ENCODE measurements at places on chromosomes 3 and 15.

- no peak for DNase-seq
These were observed 919.6 kb upstream of the EPHA6 start for GRCh38 chr3:95894820-95895219.

DNA sequence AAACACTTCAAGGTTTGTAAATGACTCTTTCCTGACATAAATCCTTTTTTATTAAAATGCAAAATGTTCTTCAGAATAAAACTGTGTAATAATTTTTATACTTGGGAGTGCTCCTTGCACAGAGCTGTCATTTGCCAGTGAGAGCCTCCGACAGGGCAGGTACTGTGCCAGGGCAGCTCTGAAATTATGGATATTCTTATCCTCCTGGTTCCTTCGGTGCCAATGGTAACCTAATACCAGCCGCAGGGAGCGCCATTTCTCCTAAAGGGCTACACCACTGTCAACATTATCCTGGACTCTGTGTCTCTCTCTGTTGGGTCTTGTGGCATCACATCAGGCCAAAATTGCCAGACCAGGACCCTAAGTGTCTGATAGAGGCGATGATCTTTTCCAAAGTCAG is 33.0 kb downstream of the CHDH start:
- DNase-seq, result no peak

DNA sequence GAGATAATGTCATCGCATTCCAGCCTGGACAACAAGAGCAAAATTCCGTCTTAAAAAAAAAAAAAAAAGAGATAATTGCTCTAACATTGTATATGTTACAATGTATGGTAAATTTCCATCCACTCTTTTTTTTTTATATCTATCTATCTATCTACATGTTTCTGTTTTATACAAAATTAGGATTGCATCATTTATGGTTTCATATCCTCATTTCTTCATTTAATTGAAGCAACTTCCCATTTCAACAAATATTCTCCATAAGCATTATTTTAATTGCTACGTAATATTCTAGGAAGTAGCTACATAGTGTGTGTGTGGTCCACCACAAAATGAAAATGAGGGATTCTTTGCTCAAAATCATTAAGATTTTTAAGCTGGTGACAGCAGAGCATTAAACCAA is 18.4 kb downstream of the RBP1 start:
- DNase-seq, result no peak

DNA sequence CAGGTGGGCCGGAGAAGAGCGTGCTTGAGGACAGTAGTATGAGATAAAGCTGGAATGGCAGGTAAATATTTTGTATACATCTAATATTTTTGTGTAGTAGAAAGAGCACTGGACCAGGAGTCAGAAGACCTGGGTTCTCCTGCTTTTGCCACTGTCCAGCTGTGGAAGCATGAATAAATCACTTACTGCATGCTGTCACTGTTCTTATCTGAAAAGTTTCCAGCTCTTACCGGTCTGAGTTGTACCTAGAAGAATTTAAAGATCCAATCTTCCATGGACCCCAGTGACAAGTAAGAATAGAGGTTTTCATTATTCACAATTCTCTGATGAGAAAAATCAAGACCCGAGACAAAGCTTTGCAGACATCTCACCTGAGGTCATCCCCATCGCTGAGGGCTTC is 5.9 kb downstream of the XPC start:
- no peak for DNase-seq

GRCh38 chr3:38742550-38742949 is 73.5 kb downstream of the SCN10A start:
- DNase-seq, result no peak

DNA sequence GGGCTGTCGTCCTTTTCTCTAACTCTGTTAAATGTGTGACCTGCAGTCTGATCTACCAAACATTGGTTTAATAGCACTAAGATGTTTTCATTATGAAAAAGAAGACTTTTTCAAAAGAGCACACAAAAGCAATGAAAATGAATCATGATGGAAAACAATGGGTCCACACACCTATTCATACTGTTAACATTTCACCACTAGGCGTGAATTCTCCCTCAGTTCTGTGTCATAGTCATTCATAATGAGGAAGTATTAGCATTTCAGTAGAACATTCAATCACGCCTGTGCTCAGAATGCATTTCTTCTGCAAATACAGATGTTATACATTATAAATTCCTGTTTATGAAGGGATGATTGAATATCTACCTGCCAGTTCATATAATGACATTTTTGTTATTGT is 35.9 kb downstream of the EIF4E3 start:
- no peak for DNase-seq

- DNase-seq, result no peak
These were observed 21.0 kb downstream of the PAQR5 start for GRCh38 chr15:69319384-69320375.

GRCh38 chr15:99749386-99749785 is 16.1 kb upstream of the LYSMD4 start:
- DNase-seq, result no peak

DNA sequence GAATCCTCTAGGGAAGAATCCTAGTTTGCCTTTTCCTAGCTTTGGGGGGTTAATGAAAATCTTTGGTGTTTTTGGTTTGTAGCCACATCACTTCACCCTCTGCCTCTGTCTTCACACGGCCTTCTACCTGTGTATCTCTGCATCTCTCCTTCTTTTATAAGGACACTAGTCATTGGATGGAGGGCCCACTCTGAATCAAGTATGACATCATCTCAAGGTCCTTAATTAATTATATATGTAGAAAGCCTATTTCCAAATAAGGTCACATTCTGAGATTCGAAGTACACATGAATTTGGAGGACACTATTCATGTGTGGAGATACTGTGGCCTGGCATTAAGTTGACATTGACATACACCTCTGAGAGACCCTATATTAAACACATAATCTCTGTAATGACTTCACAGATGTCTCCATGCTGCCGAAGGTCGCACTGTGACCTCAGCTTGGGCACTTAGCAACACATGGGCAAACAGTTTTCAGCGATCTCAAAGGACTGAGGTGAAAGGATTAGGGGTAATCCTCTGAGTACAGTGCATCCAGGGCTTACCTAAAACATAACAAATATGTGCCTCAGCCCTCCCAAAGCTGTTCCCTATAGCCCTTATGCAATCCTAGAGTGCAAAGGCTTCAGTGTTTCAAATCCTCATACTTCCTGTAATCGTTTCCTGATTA is 446.0 kb downstream of the FGF12 start:
- DNase-seq, result no peak

- DNase-seq, result no peak
These were observed 87.8 kb downstream of the RSL24D1 start for GRCh38 chr15:55108858-55109518.

DNA sequence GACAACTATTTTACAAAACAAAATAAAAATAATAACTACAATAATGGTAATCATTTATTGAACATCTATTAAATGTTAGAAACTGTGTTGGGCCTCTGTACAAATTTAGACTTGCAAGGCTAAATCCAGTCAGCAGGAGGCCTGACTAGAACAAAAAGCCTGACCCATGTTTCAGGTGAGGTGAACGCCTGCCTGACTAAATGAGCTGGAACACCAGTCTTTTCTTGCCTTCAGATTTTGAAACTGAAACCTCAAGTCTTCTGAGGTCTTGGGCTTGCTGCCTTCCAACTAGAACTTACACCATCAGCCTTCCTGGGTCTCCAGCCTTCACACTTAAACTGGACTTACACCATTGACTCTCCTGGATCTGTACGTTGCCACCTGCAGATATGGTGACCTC is 706.9 kb downstream of the TBL1XR1 start:
- no peak for DNase-seq

DNA sequence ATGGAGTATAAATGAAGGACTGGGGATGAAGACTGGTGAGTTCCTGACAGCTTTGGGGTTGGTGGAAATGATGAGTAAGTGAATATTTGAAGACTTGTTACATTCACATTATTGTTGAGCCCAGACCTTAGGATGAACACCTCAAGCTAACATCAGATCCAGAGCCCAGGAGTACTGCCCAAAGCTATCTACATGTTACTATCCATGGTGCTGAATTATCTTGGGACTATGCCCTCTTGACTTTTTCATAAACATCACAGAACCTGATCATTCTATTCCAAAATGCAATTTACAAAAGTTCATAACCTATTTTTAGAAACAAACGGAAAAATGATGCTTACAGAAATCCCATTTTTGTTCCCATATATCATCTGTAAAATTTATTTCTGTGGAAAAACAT is 613.3 kb downstream of the TUSC7 start:
- DNase-seq, result no peak

GRCh38 chr3:42192334-42193200 is 73.4 kb downstream of the CCK start:
- no peak for DNase-seq

GRCh38 chr15:62769604-62770003 is 272.9 kb upstream of the TPM1 start:
- DNase-seq, result no peak

DNA sequence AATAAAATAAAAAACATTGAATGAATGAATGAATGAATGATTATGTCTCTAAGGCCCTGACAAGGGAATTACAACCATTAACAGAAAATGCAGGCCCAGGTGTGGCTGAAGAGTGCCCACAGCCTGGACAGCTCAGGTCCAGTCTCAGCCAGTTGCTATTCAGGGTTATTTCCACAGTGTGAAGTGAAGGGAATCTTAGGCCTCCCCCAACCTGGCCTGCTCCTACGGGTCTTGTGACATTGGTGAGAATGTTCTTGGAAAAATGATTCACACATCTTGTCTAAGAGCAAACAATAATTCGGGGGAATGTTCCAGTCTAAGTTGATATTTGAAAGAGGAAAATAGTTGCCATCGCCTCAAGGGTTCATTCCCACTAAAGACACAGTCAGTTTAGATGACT is 37.0 kb downstream of the MINDY4B start:
- DNase-seq, result no peak

GRCh38 chr3:177973241-177973840 is 562.9 kb upstream of the KCNMB2 start:
- no peak for DNase-seq

DNA sequence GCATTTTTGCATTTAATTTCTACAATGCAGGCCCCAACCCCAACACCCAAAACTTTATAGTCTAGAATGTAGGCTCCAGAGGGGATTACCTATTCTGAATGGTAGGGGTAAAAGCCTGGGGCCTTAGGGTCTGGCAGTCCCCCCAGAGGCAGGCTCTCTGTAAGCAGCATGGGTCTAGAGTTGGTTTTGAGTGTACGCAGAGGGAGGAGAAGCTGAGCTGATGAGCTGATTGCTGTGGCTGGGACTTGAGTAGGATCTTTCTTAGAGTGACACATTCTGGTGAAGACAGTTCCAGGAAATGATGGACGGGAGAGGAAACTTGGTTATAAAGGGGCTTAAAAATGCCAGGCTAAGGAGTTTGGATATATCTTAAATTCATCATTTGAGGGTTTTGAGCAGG is 2.1 kb downstream of the LPP start:
- DNase-seq, result no peak

DNA sequence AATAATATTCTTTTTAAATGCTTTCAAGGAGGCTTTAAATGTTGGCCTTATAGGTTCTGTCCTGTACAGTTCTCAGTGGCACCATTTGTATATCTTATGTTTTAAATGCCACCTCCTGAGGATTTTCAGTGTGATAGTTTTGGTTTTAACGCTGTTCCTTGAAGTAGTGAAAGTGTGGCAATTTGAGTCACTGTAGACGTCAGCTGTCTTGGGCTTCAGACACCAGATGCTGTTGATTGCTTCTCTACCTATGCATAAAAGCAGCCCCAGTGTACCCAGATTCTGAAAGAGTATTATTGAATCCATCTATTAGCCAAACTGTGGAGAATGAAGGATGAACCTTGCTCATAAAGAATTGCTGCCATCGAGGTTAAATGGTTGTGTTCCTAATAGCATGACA is 316.8 kb upstream of the GBE1 start:
- DNase-seq, result no peak

DNA sequence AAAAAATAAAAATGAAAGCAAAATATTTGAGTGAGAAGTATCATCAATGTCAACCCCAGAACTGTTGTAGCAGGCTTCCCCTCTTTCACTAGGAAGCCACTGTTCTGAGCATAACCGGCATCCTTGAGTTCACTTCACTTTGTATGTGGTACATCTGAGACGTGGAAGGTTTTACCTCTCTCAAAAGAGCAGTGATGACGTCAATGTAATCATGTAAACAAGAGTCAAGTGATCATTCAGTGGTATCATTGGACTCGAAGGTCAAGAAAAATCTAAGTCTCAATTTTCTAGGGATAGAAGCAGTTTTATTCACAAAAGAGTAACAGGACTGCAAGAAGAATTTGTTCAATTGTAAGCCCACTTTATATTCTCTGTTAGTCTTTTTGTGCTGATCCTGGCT is 339.8 kb upstream of the THRB start:
- DNase-seq, result no peak

DNA sequence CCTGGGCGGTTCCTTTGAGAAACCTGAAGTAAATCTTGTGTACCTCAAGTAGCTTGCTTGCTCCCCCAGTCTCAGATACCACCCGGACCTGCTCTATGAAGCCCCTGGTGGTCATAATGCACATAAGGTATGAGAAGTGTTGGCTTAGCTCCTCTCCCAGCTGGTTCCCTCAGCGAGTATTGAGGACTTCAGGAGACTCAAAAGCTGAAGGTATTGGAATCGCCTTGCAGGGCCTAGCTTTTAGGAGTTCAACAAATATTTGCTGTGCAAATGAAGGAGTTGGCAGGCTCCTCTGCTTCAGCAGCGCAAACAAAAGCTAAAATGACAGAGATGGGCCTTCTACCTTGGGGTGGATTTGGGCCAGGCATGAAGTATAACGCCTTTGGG is 1.7 kb downstream of the CMTM8 start:
- DNase-seq, result no peak

DNA sequence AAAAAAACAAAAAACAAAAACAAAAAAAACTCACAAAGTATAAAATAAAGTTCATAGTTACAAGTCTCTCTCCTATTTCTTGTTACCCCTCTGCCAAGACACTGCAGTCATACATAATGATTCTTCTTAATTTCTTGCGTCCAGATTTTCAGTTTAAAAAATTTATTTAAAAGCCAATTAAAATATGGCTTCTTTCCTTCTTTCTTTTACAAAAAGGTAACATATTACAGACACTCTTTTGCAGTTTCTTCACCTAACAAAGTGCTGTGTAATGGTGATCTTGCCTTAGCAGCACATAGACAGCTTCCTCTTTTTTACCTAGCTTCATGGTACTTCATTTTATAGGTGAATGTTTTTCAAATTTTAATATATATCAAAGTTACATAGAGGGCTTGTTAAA is 136.1 kb upstream of the SGO1 start:
- DNase-seq, result no peak

DNA sequence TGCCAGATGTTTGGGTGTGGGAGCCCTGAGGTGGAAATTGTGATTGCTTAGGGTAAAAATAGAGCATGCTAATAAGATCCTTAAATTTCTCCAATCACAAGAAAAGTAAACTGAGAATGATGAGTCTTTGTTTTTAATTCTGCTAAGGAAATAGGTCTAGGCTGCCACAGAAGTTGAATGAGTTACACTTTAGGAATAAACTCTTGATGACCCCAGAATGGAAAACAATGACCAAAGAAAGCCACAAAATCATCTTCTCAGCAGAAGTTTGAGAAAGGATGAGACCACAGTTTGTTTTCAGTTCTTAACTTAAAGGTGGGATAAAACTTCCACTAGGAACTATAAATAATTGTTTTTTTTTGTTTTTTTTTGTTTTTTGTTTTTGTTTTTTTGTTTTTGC is 164.6 kb upstream of the BCL6 start:
- no peak for DNase-seq
